ENCODE measurements at places on chromosomes 2 and 18.
A peak's percentile ranks its signal among the peaks of the same experiment; 100 is the strongest.

- no peak for DNase-seq
Observed at GRCh38 chr2:173401716-173402326, 47.1 kb downstream of the CDCA7 start.

- no peak for DNase-seq
Observed at GRCh38 chr2:3756306-3756705, 52.9 kb downstream of the DCDC2C start.

DNA sequence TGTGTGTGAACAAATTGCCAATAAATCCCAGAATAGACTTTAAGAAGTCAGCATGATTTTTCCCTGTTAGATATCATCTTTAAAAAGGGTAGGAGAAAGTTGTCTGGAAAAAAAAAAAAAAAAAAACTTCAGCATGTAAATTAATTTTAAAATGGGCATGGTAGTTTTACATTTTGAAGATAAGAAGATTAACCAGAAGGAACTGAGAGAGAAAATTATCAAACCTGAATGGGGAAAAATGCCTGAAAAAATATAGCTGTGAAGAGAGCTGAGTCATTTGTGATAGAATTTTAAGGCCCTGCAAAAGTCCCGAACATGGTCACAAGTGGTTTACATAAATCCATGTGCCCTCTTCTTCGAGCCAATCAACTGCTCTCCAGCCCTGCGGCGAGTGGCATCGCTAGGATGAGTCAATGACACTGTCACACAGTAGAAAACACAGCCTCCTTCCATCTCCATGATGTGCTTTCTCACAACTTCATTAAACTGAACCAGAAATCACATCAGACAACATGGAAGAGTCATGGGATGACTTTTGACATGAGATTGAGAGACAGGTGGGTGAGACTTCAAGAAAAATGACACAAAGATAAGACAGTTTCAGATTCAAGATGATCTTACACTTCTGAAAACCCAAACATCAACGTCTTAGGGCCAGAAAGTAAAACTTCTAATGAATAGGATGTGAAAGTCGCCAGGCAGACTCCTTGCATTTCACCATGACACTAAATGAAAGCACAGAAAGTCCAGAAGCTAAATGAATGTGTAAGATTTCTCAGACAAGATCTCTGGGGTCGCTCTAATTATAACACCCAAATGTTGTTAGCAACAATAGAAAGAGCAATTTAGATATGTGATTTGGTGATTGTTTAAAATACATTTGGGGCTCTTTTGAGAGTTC lies 273.0 kb upstream of the ID2 start:
- DNase-seq: peak; percentile 52

GRCh38 chr18:25164211-25164847 lies 187.6 kb downstream of the ZNF521 start:
- no peak for DNase-seq

GRCh38 chr2:197575987-197576386 lies 60.1 kb downstream of the MOB4 start:
- DNase-seq: no peak

GRCh38 chr2:137772451-137772850 lies 191.8 kb upstream of the HNMT start:
- DNase-seq: no peak

- no peak for DNase-seq
Observed at GRCh38 chr2:19488009-19488691, 129.7 kb upstream of the OSR1 start.

DNA sequence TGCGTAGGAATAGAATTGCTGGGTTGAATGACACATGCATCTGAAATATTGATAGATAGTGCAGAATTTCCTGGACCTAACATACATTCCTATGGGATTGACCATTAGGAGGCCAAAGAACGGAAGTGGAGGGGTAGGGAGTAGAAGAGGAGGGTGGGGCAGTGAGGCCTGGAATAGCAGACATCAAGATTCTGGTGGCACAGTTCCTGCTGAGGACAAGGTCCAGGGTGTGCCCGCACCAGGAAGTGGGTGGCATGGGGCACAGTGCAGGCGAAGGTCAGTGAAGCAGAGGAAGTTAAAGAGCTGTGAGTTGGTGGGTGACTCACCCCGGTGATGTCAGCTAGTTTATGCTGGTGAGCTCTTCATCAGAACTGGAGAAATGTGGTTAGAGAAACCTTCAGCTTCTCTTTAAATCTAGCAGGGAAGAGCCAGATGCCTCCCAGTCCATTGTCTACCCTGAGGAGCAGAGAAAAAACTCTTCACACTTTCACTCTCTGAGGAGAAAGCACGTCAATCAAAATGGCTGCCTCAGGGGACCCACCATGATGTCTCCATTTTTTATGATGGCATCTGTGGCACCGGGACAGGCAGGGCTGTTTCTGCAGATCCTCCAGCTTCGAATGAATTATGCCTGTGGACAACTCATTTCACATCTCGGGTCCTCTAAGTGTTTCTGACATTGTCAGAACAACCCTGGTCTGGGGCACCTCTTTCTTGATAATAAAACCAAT lies 55.9 kb upstream of the CTLA4 start:
- peak; percentile 69 for DNase-seq

DNA sequence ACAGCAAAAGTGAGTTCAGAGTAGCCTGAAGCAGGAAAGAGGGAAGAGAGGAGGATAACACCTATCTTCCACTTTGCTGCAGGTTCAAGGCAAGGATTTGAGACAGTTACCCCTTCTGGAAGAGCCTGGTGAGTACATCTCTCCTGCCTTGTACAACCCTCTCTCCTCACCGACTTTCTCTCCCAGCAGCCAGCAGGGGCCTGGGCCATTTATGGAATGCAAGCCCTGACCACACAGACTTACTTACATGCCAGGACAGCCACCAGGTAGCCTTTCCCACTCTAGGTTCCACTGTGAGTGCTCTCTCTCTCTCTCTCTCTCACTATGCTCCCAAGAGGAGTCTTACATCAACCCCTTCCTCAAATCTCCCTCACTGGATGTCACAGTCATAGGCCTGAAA lies 57.0 kb downstream of the BCL11A start:
- DNase-seq: no peak

- DNase-seq: no peak
Observed at GRCh38 chr2:64700133-64700809, 46.6 kb upstream of the SERTAD2 start.

DNA sequence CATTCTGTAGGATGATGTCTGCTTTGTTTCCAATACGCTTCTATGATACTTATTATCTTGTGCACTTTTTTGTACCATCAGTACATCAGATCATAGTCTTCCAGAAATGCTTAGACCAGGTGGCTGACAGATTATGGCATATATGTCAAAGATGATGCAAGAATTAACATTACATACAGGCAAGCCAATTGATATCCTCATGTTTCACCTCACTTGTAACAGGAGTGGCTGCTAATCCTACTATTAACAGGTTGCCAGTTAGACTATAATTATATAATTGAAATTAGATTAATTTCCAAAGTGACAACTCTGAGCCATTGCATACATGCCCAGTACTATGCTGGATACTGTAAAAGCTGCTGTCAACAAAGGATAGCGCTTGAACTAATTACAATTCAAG lies 77.2 kb downstream of the TLK1 start:
- no peak for DNase-seq

GRCh38 chr2:3246406-3246805 lies 131.2 kb downstream of the EIPR1 start:
- DNase-seq: no peak

DNA sequence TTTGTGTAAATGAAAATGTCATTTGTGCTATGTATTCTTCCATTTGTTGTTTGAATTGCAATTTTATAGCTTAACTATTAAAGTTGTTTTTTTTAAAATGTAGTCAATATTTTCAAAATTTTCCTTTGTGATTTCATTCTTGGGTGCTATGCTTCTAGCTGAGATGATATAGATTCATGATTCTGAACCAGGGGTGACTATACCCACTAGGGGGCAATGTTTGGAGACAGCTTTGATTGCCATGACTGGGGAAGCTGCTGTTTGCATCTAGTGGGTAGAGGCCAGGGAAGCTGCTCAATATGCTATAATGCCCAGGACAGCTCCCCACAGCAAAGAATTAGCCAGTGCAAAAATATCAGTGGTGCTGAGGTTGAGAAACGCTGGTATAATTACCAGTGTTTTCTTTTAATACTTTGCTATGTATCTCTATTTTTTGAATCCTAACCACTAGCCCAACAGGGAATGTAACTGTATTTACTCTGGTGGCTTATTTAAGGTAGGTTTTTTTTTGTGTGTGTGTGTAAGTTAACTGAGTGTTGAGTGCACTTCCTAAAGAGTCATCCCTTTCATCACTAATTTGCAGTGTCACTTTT lies 99.7 kb downstream of the MEP1B start:
- DNase-seq: no peak

- DNase-seq: no peak
Observed at GRCh38 chr2:64202206-64202845, 58.1 kb upstream of the PELI1 start.

DNA sequence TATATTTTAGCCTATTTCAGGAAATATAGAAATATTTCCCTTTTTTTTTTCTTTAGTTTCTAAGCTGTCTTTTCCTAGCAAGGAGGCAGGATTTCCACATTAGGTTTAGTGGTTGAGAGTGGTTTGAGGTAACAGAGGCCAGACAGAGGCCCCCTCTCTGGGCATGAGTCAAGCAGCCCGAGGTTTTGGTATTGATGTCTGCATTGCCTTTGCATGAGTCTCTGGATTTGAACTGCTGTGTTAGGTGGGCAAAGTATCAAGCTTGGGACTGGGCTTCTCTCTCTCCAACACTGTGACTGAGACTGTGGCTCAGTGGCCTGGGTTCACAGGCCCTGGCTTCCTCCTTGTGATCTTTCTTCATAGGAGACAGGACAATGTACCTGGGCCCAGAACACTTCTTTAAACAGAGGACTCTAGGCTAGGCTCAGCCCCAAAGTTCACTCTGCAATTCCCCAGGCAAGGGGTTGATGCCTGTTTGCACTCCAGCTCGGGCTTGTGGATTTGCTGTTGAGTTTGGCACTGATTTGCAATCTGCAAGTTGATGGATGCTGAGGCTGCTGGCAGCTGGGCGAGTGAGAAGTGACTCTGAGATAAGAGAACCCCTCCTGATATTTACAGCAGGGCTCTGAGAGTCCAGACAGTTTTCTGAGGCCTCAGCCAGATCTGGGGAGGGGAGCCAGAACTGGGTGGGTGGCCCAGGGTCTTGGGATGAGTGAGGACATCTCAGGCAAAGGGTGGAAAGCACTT lies 271.2 kb downstream of the EN1 start:
- no peak for DNase-seq

DNA sequence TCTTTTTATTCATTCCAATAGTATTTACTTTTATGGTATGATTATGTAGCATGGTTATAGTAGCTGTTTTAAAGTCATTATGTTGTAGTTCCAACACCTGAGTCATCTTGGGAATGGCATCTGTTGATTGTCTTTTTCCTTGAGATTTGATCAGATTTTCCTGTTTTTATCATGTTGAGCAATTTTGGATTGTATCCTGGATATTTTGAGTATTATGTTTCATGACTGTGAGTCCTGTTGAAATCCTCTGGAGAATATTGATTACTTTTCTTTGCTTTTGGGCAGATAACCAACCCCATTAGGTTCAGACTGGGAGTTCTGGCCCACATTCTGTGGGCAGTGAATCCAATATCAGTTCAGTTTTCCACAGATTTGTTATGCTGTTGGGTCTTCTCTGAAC lies 163.2 kb upstream of the SPRED2 start:
- DNase-seq: no peak

DNA sequence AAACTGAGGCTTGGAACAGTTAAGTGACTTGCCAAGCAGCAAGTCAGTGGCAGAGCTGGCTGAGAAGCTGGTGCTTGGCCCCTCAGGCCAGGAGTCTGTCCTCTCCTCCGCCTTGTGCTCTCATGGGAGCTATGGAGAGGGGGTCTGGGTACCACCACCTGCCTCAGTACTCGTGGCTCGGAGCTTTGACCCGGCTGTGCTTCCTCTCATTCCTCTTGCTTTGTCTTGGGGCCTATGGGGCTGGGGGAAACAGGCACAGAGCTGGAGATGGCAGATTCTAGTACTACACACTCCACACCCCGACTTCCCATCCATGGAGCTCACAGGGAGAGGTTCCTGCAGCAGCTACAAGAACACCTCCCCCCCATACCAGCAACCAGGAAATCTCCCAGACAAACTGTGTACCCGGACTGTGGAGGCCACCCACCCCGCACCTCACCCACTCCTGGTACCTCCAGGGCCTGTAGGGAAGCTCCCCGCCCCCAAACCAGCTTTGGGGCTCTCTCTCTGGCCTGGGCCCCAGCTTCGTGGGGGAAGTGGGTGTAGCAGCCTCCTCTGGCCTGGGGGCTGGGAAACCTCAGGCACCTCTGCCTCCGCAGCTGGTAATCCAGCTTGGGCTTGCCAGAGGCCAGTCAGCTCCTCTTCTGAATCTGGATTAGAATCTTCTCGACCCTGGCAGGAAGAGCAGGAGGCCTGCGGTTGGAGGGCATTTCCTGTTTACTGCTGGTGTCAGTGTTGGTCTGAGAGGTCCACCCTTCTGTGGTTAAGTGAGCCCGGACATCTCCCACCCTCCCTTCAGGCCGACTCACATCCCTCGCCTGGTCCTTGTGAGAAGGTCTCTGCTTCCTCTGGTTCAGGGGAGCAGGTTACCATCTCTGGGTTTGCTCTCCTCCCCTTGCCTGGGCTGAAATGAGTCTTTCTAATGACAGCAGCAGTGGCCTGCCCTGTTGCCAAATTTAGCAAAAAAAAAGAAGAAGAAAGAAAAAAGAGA lies 22.3 kb upstream of the RHOB start:
- no peak for DNase-seq

DNA sequence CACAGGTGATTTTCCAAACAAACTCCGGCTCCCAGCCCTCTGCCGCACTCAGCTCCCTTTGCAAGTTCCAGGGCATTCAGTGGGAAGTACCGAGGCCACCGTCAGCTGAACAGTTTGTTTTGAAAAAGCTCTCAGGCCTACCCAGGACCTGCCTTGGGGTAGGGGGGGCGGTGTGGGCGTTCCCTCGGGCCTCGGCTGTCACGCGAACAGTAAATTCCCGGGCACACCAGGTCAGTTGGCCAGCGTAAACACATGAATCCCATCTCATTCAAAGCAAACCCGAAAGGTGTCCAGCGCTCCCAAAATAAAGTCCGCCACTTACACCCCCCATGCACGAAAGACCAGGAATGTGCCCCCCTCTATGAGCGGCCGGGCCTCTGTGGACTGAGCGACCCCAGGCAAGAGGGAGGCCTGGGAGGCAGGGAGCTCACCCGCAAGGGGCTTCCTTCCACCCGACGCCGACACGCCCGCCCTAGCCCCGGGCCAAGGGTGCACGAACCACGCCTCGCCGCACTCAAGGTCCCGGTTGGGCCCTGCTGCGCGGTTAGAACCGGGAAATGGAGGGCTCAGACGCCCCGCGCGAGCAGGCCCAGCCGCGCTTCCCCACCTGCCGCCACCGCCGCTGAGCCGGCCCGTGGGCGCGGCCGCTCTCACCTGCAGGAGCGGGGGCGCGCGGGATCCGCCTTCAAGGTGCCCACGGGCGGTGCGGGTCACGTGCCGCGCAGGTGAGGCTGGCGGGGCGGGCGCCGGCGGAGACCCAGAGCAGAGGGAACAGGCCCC lies at the start of gene WDSUB1:
TSS of gene WDSUB1 (minus strand) at position 775 of the 780 bp plus-strand sequence. CDS start 3,634 bp downstream, outside the sequence.
- no peak for DNase-seq

- no peak for DNase-seq
Observed at GRCh38 chr18:48905513-48905912, 45.3 kb downstream of the SMAD7 start.

- no peak for DNase-seq
Observed at GRCh38 chr2:215002500-215002899, 135.9 kb downstream of the ABCA12 start.

GRCh38 chr18:73861771-73862170 lies 285.9 kb downstream of the FBXO15 start:
- DNase-seq: no peak

- DNase-seq: no peak
Observed at GRCh38 chr2:24576617-24577016, 85.6 kb downstream of the NCOA1 start.
